Activated CD4-positive, alpha-beta T cell treated with anti-CD3 and anti-CD28 coated beads, Interleukin-2, amount 50 U/mL, for 1 hour (primary cell): ENCODE measurements at places on chromosomes 1 and 21.

- no peak for DNase-seq
These were observed 35.7 kb upstream of the GPR88 start for GRCh38 chr1:100502052-100502792.

- DNase-seq: no peak
These were observed 224.6 kb downstream of the FAF1 start for GRCh38 chr1:50735443-50735842.

DNA sequence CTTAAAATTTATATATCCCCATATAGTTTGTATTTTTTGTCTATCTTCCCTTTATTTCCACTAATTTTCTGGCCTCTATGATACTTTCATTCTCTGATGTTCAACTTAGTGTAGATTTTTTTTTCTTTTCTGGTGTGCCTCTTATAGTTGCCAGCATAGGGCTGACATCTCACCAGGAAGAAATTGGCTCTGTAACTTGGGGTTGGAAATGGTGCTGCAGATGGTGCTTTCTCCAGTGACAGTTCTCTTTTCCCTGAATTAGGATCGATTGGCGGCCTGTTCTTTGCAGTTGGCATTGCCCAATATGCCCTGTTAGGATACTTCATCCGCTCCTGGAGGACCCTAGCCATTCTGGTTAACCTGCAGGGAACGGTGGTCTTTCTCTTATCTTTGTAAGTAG, 50.3 kb downstream of the SLC22A15 start:
- no peak for DNase-seq

DNA sequence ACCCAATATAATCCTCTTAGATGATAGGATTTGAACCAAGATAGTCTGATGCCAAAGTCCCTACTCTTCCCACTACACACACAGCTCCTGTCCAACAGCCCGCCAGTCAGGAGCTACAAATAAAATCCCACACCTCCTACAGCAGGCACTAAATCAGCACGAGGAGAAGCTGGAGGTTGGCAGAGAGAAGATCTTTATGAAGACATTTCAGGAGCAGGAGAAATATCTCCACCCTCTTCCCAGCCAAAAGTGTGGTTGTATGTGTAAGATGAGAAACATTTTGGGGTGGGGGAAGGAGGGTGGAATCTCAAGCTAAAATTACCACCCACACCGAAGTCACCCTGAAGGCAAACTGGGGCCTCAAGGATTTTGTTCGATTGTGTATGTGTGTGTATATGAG, 54.5 kb downstream of the PLXNA2 start:
- DNase-seq: no peak

DNA sequence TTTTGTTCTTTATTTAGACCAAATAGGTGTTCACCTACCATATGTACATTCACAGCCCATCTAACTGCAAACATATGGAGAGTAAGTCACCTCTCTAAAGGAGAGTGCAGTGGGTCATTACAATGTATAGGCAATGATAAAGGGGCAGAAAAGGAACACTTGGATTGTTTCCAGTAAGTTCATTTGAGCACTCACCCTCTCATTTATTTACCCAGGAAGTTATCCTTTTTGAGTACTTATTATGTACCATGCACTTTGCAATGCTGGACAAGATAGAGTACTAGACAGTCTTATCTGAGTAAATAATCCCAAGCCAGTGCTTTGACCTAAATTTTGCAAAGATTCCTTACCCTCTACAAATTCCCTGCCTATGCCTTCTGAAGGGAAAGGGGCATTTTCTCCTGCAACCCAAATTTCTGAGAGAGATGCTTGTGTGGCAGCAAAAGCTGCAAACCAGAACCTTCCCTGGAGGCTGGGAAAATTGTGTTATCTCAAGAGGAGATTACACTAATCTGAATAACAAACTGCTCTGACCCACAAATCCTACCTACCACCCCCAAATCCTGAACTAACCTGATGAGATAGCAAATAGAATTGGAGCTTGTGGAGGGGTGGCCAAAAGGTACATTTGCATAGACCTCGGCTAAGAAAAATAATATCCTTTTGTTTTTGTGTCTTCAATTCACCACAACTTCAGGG, 18.6 kb upstream of the RGS8 start:
- no peak for DNase-seq

DNA sequence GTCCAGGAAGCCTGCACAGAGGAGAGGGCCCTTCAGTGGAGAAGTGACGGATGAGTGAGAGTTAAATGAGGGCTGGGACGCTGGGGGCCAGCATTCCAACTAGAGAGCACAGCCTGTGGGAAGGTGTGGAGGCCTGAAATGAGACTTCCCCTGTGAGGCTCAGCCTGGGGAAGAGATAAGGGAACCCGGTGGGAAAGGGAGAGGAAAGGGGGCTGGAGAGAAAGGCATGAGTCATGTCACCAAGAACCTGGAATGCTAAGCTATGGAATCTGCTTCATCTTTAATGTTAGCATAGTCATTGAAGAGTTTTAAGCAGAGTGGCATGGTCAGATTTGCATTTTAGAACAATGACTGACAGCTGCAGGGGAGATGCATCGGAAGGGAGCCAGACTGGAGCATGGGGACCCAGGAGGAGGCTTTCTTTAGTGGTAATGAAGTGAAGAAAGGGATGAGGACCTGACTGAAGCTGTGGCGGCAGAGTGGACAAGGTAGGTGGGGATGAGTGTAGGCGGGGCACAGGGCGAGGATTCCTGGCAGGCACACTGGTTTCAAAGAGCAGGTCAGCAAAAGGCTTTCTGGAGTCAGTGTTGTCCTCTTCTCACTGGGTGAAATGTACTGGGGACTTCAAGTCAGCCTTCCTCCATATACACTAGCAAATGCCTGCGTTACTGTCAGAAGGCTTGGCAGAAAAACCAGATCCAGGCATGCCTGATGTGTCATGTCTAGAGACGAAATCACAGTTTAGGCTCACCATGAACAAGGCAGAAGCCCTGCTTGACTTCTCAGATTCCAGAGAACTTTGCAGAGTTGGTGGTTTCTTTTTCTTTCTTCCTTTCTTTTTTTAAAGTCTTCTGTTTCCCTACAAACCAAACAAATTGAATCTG, 8.0 kb downstream of the RGL1 start:
- DNase-seq: no peak

- no peak for DNase-seq
These were observed 62.5 kb downstream of the PEX14 start for GRCh38 chr1:10537082-10537766.

GRCh38 chr1:87844251-87844650, 515.6 kb downstream of the LMO4 start:
- no peak for DNase-seq

- DNase-seq: no peak
These were observed 33.1 kb downstream of the ZMYND12 start for GRCh38 chr1:42422737-42423136.

GRCh38 chr21:45119812-45120211, 45.4 kb downstream of the ADARB1 start:
- no peak for DNase-seq

DNA sequence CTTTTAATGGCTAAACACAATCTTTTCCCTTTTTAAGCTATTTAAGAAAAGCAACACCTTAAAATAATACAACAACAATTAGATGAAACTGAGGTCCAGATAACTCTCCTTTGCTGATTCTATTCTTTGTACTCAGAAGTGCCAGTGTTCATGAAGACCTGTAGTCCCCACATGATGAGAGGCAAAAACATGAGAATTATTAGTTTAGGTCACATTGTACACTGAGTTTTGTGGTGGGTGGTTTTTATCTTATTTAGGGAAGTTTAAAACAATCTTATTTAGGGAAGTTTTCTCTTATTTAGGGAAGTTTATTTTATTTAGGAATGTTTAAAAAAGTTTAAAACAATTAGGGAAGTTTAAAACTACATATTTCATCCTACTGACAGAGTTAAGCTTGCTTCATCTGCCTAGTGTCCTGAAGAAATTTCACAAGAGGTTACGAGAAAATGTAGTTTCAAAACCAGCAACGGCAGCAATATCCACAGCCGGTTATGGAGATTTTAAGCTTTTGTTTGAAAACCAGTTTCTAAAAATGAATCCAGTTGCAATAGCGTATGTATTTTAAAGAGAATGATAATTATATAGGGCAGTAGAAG, 7.8 kb upstream of the OR14I1 start:
- no peak for DNase-seq

DNA sequence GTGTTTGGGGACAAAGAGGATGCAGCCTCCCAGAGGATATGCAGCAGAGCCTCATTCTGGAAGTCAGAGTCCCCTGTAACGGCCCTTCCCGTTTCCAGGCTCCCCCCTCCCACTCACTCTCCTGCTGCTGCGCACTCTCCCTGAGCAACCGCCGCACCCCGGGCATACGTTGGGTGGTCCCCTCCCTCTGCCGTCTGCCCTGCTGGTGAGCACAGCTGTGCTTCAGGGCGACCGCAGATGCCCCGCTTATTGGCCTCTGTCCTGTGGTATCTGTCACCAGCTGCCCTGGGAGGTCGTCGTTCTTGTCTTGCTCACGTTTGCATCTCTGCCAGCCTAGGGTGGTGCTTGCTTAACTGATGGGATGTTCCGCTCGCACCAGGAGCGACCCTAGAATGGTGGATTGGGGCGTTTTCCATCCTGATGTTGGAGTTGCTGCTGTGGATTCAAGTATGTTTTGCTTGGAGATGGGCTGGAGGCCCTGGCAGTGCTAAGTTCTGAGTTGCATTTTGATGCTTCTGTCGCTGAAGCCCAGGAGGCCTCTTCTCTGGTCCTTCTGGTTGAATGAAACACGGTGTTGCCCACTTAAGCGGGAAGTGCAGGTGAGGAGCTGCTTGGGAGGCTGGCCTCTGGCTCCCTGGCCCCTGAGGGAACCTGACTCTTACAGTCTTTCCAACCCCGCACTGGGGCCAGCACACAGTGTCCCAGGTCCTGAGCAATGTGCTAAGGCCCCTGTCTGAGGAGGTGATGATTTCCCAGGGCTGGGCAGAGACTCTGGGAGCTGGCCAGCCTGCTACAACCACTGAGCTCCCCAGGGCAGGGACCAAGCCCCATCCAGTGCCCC, 3.2 kb downstream of the TMEM201 start:
- no peak for DNase-seq

DNA sequence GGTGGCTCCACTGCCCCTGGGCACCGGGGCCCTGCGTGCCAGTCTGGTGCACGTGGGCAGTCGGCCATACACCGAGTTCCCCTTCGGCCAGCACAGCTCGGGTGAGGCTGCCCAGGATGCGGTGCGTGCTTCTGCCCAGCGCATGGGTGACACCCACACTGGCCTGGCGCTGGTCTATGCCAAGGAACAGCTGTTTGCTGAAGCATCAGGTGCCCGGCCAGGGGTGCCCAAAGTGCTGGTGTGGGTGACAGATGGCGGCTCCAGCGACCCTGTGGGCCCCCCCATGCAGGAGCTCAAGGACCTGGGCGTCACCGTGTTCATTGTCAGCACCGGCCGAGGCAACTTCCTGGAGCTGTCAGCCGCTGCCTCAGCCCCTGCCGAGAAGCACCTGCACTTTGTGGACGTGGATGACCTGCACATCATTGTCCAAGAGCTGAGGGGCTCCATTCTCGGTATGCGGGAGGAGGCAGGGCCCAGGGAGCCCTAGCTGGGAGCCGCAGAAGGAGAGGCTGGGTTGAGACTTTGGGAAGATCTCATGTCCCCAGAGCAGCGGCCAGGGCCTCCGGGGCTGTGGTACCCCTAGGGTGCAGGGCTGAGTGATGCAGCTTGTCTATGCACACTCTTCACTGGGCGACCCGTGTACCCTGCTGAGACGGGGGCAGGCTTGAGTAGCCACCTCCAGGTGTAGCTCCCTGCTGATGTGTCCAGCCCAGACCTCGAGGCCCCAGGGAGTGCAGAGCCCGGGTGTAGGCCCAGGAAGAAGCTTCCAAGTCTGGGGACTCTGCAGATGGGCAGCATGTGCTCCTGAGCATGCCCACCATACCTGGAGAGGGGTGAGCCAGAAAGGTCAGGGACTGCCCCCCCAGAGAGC, 1.8 kb downstream of the VWA1 start:
- no peak for DNase-seq

GRCh38 chr1:74963120-74963519, 171.1 kb upstream of the LHX8 start:
- DNase-seq: no peak

- DNase-seq: no peak
These were observed 95.5 kb downstream of the GRIK3 start for GRCh38 chr1:36938819-36939218.

GRCh38 chr1:185864331-185864730, 130.1 kb downstream of the HMCN1 start:
- DNase-seq: no peak
